ENCODE measurements at places on chromosomes 2 and 18.

DNA sequence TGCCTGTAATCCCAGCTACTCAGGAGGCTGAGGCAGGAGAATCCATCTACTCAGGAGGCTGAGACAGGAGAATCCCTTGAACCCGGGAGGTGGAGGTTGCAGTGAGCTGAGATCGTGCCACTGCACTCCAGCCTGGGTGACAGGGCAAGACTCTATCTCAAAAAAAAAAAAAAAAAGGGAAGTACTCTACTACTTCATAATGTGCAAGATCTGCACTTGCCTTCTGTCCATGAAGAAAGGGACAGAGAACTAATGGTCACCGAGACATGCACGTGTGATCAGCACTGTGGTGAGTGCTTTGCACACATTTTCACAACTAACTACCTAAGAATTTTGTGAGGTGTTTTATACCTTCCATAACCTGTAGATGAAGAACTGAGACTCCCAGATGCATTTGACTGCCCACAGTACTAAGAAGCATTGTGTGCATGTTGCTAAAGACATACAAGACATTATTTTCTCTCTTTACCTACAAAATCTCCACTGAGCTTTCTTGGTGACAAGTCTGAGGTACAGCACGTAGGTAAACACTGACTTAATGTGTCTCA lies 784.8 kb upstream of the ID2 start:
- DNase-seq, result no peak

DNA sequence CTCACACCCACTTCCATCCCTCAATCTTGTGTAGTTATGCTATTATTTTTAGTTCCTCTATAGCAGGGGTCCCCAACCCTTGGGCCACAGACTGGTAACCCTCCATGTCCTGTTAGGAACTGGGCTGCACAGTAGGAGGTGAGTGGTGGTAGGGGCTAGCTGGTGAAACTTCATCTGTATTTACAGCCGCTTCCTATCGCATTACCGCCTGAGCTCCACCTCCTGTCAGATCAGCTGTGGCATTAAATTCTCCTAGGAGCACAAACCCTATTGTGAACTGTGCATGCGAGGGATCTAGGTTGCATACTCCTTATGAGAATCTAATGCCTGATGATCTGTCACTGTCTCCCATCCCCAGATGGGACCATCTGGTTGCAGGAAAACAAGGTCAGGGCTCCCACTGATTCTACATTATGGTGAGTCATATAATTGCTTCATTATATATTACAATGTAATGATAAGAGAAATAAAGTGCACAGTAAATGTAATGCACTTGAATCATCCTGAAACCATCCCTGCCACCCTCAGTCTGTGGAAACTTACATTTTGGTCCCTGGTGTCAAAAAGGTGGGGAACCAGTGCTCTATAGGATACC lies 1.6 kb upstream of the RAB11FIP5 start:
- no peak for DNase-seq

- no peak for DNase-seq
Measured at GRCh38 chr18:64986906-64987495, 763.8 kb upstream of the CDH7 start.

DNA sequence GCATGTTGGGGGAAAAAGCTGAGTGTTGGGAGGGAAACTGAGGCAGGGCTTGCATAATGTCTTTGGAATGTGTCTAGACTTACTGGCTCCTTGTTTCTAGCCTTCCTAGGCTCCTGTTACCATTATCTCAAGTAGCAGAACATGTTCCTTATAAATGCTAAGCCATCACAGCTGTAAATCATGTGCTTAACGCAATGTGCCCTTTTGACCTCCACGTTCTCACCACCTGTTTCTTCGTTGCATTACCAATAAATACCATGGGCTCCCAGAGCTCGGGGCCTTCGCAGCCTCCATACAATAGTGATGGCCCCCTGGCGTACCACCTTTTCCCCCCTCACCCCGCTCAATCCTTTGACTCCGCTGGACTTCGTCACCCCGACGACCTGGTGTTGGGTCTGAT lies 54.0 kb upstream of the CWC22 start:
- no peak for DNase-seq

GRCh38 chr2:54377901-54378493 lies 78.1 kb upstream of the SPTBN1 start:
- no peak for DNase-seq

DNA sequence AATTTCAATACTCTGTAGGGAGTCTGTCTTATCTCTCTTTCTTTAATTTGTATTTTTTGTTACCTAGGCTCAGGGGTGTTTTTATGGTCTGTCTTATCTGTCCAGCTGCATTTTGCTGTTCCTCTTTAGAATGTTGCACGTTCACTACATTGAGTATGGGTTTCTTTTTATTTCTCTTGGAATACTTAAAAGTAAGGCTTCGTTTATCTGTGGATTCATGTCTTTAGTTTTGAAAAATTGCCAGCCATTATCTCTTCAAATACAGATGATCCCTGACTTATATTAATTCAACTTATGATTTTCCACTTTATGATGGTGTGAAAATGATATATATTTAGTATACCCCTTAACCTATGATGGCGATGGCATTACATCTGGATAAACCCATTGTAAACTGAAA lies 26.9 kb downstream of the CARF start:
- no peak for DNase-seq

- no peak for DNase-seq
Measured at GRCh38 chr2:39153312-39153711, 32.5 kb upstream of the SOS1 start.

DNA sequence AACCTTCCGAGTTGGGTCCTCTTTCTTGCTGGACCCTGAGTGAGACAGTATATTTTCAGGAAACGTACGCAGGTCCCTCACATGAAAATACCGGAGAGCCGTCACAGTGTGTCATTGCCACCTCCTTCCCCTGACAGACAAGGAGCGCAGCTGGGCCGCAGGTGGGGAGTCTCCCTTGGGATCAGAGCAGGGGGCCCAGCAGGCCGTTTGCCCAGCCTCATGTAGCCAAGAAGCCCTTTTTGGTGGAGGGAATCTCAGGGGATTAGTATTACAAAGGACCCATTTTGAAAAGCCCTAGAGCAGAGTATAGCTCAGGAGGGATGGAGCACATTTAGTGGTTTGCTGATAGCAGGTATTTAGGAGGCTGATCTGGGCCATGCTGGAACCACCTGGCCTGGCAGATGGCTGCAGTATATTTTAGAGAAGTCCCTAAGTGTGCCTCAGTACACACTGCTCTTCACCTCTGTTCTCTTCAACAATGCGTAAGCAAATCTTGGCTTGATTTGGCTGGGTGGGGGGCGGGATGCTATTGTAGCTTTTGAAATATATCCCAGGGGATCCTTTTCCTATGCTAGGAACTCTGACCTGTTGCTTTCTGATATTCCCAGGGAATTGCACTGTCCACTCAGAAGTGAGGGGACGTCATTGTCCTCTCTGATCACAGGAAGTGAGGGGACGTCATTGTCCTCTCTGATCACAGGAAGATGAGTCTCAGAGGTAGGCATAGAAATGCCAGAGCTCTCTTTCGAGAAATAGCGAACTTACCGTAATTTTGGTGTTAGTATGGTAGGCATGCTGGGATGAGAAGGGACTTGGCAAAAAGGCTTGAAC lies 171.9 kb downstream of the HRH4 start:
- no peak for DNase-seq

GRCh38 chr18:51617167-51617566 lies 419.7 kb upstream of the MEX3C start:
- no peak for DNase-seq

- no peak for DNase-seq
Measured at GRCh38 chr18:24992491-24992890, 359.5 kb downstream of the ZNF521 start.

DNA sequence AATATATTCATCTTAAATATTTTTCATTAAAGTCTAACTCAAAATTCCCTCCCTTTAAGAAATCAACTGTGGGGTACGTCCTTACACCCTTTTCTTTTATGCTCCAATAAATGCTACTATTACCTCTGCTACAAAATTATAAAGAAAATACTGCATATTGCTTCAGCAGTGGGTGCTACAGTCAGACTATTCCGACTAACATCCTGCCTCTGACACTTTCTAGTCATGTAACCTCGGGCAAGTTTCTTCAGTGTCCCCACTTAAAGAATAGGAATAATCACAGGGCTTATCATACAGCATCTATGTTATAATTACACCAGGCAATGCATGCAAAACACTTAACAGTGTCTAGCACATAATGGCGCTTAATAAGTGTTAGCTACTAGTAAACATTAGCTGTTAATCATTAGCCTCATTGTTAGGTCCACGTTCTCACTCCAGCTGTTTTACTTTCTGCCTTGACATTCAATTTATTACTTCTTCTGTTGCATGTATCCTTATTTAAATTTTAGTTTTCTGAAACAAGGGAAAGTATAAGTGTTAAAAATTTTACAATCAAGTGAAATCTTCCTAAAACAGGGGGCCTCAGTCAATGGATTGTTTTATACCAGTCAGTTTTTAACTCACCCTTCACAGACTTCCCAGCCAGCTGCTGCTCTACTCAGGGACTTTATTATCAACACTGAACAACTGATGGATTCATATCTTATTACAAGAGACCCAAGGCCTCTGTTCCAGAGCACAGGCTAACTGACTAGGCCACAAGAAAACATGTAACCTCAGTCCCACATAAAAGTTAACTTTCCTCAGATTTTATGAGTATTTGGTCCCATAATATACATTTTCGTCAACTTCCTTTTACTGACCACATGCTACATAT lies 54.0 kb downstream of the CLASP1 start:
- DNase-seq, result no peak

DNA sequence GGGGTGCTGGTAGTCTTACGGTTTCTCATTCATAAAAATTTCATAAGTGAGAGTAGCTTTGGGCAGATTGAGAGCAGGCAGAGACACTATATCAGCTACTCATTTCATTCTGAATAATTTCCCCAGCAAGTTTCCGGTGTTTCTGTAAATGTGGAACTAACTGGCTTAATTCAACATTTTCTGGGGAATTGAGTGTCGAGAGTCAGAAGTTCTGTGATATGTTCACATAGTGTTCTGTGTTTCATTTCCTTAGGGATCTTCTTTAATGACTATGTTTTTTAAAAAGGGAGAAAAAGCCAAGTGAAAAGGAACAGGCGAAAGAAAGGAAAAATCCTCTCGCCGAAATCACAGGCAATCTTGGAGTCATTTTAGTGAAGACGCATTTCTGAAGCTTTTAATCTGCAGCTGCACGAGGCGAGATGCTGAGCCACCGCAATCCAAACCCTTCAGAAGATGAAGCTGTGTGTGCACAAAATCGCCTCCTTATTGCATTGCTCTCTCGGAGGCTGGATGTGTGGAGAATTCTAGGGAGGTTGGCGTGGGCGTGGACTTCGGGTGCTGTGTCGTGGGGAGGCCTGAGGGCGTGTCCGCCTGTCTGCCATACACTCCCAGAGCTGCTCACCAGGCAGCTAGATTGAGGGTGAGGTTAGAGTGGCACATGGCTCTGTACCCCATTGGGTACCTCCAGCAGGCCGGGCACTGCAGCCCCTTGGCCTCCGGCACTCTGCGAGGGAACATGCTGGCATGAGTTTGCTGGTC lies 38.4 kb upstream of the HDAC4 start:
- no peak for DNase-seq

- no peak for DNase-seq
Measured at GRCh38 chr2:69177785-69178636, 165.0 kb downstream of the ANTXR1 start.

DNA sequence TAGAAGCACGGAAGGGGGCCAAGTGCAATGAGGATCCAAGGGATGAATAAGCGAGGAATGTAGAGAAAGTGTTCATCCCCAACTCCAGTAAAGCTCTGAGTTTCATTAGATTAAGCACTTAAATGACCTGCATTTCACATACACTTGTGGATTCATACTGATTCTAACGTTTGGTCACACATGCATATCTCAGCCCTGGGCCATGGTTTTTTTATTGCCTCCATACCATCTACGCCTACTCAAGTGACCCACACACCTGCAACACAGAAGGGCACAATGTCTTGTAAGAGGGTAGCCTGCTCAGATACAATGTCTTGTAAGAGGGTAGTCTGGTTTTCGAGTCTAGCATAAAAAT lies 566 bp upstream of the MRPS5 start:
- no peak for DNase-seq
